ENCODE measurements at places on chromosomes 1 and 21.

DNA sequence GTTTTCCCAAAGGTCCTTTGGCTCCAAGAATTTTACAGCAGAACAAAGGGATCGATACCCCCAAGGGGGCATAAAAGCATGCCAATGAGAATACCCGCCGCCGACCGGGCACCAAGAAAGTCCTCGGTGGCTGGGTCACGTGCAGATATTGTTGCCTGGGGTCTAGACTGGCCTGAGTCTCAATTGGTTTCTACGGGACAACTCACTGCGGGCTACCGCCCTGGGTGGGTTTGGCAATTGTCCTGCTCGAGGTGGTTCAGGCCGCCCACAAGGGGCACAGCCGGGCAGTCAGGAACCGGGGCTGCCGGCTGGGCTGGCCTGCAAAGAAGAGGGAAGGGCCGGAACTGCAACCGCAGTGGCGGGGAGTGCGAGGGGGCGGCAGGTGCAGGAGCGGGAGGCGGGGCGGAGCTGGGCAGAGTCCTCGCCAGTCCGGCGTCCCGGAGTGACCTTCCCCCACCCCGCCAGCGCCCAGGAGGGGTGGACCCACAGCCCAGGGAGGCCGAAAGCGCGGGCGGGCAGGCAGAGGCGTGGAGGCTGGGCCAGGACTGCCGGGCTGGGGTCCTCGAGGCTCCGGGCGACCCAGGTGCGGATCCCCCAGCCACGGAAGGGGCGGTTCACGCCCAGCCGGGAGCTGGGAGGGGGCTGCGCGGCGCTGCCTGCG, 926 bp upstream of the ATP1B1 start:
- peak; percentile 88 for DNase-seq

DNA sequence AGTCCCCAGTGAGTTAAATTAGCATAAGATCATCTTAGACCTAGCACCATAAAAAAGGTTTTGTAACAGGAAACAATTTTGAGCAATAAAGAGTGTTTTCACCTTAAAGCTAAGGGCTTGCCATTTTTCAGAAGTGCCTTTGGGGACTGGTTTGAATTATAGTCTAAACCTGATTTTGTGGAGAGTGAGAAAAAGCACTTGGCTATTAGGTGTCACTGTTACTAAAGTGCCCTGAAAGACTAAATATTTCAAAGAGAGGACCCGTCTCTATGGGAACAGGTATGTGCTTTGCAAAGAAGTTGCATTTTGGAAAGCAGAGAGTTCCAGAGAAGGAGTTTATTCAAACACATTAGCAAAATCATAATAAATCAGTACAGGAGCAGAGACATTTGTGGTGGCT, 9.1 kb downstream of the NTNG1 start:
- DNase-seq: no peak

GRCh38 chr1:44220755-44221154, 7.5 kb downstream of the DMAP1 start:
- DNase-seq: no peak

GRCh38 chr1:208039536-208040332, 128.8 kb upstream of the CD34 start:
- no peak for DNase-seq

DNA sequence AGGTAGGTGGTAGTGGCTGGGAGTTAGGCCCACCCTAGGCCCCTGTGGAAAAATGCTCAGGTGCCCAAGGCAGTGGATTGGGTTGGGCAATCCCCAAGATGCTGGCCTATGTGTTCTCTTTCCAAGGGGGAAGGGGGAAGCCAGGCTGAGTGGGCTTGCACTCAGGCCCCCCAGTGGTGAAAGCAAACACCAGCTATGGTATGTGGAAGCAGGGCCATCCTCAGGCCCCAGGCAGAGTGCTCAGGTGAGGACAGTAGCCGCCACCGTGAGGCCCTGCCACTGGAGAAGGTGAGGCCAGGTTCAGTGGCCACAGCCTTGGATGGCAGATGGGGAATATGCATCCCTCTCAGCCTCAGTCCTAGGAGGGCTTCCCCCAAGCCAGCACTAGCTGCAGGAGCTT, 11.8 kb downstream of the LY9 start:
- DNase-seq: no peak

- no peak for DNase-seq
These were observed 1.3 kb downstream of the AHDC1 start for GRCh38 chr1:27602462-27603308.

DNA sequence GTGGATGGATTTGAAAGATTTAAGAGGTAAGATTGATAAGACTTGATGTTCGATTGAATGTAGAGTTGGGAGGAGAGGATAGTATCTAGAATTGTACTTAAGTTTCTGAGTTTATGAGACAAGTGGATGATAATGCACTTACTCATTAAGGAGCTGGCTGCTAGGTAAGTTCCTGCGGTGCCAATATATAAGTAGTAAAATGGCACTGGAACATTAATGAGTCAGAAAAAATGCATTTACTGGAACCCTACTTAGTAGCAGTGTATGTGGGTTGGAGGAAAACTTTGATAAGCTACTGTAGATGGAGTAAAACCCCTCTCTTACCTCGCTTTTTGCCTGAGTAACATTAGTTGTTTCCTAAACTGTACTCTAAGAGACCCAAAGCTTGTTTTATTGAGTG, 68.2 kb downstream of the ZFYVE9 start:
- DNase-seq: peak; percentile 20

- no peak for DNase-seq
These were observed 4.7 kb downstream of the C1orf174 start for GRCh38 chr1:3895279-3895950.

- DNase-seq: peak; percentile 62
These were observed 15.5 kb upstream of the SERINC2 start for GRCh38 chr1:31397360-31398095.

- DNase-seq: no peak
These were observed 12.7 kb downstream of the INSL5 start for GRCh38 chr1:66788231-66788939.

- DNase-seq: no peak
These were observed 4.6 kb downstream of the COL18A1 start for GRCh38 chr21:45409466-45410150.

GRCh38 chr21:41371685-41372030, 9.8 kb downstream of the MX2 start:
- no peak for DNase-seq

DNA sequence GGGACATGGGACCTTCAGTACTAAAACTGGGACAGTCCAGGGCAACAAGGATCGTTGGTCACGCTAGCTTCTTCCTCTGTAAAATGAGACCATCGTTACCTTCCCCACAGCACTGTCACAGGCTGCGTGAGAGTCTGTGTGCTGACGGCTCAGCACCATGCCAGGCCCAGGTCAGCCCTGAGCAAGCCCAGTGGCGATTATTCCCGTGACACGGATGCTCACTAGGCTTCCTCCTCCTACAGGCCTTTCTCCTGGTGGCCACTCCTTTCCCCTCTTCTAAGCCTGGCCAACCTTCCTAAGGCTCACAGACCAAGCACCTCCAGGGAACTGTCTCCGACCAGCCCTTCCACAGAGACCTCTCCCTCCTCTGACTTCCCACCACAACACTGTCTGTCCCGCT, 69.3 kb upstream of the RUNX3 start:
- DNase-seq: no peak

- no peak for DNase-seq
These were observed 39.1 kb downstream of the UBIAD1 start for GRCh38 chr1:11311816-11312755.

DNA sequence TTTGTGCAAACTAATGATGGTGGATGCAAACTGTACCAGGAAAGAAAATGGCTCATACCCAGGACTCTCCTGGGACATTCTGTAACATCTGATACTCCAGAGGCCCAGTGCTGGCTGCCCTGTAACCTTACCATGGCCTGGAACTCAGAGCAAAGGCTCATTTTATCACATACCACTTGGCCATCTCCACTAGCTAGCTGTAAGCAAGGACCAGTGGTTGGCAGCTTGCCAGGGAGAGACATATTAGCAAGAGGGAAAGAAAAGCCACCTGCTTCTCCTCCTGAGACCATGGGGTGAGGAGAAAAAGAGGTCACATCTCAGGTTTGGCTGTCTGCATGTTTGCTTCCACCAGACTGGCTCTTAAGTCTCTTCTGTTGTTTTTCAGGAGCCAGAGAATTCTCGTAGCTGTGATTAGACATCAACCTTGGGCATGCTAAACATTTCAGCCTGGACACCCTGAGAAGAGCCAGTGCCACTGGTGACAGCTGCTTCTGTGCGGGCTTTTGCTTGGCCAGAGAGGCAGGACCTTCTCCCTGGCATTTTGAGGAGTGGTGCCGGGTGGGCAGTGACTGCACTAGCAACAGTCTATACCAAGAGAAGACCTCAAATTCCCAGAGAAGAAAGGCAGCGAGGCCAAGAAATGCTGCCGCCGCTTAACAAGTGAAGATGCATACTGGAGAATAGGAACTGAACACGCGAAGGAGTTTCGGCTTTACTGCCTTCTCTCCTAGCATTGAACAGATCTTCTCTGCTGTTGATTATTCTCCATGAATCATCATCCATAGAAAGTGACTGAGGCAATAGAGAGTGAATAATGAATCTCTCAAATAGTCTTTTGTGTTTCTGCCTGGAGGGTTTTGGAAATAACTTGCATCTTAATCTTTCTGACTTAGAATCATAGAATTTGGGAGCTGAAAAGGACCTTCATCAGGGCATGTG, 6.7 kb upstream of the INKA2 start:
- no peak for DNase-seq

DNA sequence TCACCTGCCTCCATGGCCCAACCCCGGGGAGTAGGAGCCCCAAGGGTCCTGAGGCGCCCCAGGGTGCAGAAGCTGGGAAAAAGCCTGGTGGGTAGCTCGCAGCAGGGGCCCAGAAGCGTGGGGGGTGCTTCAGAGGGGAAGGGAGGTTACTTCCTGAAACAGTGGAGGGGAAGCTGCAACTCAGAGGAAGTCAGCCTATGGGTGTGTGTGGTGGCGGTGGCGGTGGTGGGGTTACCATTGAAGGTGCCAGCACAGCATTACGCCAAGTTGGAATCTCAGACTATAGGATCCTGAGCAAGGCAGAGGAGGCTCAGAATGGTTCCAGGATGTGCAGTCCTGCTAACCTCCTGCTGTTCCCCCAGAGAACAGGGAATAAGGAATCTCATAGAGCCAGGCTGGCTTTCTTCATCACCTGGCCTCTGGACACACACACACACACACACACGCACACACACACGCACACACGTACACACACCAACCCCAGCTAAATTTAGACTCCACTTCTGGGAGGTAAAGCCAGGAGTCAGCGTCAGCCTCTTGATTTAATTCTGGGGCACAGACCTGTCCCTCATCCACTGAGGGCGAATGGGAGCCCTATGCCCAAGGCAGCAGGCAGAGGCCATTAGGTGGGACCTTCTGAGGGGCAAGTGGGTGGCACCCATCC, 1.3 kb downstream of the DENND4B start:
- peak; percentile 13 for DNase-seq

- DNase-seq: no peak
These were observed 16.8 kb downstream of the IFFO2 start for GRCh38 chr1:18939398-18940302.

GRCh38 chr1:245999697-246000637, 507.1 kb downstream of the SMYD3 start:
- no peak for DNase-seq

DNA sequence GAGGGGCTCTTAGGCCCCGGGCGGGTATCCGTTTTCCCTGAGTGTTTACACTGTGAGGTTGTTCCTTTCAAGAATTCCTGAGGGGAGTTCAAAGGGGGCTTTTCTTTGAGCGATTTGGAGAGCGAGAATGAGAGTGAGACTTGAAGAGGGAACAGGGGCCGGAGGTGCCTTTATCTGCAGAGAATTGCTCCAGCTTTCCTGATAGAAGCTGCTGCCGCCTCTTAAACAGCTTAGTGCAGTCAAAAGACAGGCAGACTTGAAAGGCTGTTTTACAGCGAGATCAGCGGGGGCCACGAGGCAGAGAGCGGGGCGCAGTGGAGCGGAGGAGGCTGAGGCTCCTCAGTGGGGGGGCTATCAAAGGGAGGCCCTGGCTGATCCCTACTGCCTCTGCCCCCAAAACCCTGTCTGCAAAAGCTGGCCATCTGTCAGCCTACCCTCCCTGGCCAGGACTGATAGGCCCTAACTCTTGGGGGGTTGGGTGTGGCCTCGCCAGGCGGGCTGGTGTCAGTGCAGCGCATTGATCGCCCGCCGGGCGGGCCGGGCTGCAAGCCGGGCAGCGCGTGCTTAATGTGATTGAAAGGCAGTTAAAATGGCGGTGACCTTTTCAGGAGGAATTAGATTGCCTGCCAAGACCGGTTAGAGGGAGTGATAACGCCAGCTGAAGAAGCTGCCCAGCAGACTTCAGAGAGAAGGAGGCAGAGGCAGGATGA, 36.4 kb downstream of the TMEM53 start:
- no peak for DNase-seq

GRCh38 chr21:14541841-14542490, 4.1 kb downstream of the SAMSN1 start:
- no peak for DNase-seq

DNA sequence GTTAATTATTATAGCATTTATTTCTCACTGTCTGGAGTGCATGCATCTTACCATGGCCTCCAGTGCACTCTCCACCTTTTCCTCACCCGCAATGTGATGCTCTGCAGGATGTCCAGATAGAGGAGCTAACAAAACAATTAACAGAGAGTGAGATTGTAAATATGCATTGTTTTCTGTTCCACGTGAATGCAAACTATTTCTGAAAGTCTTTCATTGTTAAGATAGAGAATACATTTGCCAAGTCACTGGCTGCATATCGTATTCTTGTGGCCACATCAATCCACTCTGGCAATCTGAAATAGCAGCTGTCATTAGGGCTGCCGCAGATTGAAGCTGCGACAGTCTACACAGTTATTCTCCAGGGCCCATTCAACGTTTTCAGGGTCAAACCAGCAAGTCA, 143.8 kb downstream of the DUSP10 start:
- no peak for DNase-seq

- no peak for DNase-seq
These were observed 102.7 kb downstream of the LMX1A start for GRCh38 chr1:165253818-165254254.

GRCh38 chr21:31145274-31145673, 107.0 kb upstream of the KRTAP19-8 start:
- DNase-seq: no peak

DNA sequence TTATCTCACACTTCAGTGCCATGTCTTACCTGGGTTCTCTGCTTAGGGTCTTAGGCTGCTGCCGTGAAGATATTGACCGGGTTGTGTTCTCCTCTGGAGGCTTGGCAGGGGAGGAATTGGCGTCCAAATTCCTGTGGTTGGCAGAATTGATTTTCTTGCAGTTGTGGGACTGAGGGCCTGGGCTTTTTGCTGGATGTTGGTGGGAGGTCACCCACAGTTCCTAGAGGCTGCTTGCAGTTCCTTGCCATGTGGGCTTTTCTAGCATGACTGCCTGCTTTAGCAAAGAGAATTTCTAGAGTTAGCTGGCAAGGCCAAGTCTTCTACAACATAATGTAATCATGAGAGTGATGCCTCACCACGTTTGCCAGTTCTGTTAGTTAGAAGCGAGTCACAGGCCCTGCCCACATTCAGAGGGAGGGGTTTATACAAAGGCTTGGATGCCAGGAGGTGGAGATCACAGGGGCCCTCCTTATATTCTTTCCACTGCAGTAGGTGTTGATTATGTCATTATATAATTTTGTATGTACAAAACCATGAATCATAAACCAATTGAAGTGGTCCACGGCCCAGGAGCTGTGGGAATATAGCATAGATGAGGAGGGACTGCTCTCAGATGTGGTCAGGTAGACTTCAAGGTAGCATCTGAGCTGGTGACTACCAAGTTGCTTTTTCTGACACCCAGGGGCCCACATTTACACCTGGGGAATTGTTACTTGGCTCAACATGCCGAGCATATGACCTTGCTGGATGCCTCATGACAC, 6.6 kb downstream of the UBL4B start:
- no peak for DNase-seq

GRCh38 chr1:192168964-192169363, 10.7 kb downstream of the RGS18 start:
- no peak for DNase-seq

- no peak for DNase-seq
These were observed 24.6 kb downstream of the CR1L start for GRCh38 chr1:207669528-207670009.
